ENCODE measurements at places on chromosomes 5 and 9.

DNA sequence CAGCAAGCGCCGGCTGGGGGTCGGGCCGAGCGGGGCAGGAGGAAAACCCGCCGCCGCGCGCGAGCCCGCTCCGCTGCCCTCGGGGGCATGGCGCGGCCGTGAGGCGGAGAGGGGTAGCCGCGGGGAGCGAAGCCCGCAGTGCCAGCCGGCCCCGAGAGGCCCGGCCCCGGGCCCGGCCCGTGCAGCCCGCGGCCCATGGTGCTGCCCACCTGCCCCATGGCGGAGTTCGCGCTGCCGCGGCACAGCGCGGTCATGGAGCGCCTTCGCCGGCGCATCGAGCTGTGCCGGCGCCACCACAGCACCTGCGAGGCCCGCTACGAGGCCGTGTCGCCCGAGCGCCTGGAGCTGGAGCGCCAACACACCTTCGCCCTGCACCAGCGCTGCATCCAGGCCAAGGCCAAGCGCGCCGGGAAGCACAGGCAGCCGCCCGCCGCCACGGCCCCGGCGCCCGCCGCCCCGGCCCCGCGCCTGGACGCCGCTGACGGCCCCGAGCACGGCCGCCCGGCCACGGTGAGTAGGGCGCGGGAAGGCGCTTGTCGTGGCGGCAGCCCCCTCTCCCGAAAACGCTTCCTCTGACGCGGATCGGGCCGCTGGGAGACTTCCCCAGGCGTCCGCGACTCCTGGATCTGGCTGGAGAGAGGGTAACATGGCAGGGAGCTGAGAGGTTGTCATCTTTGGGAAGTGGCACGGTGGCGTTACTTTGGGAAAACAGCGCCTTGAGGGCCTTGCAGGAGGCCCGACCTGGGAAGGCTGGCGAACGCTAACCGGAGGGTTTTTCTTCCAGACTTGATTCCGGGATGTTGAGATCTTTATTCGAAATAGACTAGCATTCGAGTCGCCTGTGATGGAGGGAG is 523 bp downstream of the MAML1 start:
- peak; percentile 54 for DNase-seq

- DNase-seq = peak; percentile 62
Observed at GRCh38 chr9:131677444-131678180, 62.3 kb downstream of the RAPGEF1 start.

- no peak for DNase-seq
Observed at GRCh38 chr9:126854734-126855133, 5.7 kb upstream of the ZBTB34 start.

- DNase-seq = no peak
Observed at GRCh38 chr9:84694248-84694647, 24.7 kb downstream of the NTRK2 start.

- DNase-seq = no peak
Observed at GRCh38 chr9:136058084-136058483, 37.0 kb downstream of the NACC2 start.

GRCh38 chr5:14506140-14506538 is 75.5 kb upstream of the OTULINL start:
- no peak for DNase-seq

DNA sequence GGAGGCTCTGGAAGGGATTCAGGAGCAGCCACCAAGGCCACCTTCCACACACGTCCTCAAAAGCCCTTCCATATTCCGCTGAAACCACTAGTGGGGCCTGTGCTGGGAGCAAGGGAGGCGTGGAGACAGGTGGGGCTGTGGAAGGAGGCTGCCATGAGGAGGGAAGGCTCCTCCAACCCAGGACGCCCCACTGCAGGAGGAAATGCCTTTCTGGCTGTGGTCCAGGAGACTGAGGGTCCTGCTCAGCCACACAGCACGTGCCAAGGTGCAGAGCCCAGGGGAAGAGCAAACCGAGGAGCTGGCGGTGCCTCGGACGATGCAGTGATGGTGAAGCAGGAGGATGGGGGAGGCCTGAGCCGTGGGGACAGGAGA is 49.5 kb downstream of the ADAMTS2 start:
- no peak for DNase-seq

DNA sequence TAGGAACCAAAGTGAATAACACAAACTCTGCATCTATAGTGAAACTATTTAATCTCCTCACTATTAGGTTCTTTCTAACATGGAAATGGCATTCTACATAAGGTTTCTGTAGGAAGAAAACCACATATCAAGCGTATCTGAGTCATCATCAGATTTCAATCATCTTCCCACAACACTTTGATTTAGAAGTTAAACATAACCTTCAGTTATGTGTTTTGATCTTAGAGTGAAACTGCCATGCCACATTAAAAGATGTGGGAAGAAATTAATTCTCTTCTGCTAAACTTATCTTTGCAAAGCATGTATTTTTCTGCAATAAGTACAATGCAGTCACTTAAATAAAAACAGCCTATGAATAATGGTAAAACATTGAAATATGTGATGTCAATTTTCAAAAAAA is 55.0 kb downstream of the MEF2C start:
- DNase-seq = peak; percentile 6

DNA sequence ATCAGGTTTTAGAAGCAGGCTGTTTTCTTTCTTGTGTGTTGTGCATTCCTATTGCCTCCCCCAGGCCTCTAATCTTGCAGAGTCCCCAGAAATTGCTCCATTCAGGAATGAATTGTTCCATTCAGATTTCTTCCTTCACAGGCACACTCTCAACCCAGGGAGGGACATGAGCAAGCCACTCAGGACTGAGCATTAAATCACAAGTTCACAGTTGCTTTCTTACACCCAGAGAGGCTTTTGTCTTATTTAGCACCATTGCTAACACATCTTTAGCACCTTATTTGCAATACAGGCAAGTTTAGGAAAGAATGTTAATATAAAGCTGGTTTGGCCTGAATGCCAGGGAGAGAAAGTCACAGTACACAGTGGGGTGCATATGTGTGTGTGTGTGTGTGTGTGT is 221.4 kb downstream of the RAB3C start:
- DNase-seq = no peak

DNA sequence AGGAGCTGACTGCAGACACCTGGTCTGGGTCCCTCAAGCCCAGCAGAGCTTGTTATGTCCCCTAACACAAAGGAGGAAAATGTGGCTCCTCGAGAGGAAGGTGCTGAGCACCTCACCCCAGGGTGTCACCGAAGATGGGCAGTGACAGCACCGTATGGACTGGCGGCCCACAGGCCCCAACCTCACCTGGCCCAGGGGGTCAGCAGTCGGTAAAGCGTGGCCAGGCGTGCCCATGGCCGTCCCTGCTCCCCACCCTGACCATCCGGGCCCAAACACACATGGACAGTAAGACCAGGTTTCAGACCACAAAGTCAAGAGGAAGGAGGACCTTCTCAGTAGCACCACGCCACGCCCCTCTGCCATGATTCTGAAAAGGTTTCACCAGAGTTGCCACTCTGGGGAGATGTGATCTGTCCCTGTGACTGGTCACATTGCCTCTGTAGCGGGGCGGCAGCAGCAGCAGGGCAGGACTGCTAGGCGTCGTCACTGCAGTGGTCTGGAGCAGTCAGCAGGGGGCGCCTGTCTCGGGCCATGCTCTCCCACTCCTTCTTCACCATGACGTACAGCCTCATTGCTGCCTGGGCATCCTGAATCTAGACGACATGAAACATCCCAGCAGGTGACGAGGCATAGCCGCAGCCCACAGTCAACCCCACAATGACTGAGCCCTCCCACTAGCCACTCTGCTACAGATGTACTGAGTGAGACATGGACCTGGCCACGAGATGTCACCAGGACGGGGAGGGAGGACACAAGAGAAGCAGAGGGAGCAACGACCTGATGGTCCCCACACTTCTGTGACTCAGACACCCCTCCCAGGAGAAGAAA is 11.1 kb downstream of the REXO4 start:
- peak; percentile 77 for DNase-seq

DNA sequence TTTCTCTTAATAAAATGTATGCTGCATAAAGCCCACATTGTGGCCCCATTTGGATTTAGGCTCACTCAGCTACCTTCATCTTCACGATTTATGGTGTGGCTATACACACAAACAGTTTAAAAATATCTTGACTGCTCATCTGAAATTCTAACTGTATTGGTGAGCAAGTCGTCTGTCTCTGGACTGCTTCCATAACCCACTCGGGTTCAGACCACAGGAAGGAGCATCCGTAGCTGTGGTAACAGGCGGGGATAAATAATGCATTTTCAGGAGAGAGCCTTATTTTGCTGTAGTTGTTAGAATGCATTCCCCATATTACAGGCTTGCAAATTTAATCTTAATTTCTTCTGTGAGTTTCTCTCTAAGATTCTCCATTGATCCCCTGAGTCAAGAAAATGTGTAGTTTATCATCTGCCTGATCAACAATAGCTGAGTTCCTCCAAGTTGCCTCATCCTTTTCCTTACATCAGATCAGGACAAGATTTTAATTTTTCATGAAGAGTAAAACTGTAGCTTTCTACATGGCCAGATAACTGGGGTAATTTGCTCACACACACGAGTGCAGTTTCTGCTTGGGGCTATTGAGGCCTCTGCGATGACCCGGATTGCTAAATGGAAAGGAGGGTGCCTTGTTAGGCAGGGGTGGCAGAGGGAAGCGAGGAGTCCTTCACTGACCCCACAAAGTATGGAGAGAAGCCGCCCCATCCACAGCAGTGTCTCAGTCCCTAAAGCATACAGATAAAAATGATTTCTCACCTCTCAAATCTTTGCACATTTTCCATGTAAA is 133.9 kb downstream of the FSTL4 start:
- no peak for DNase-seq

- DNase-seq = no peak
Observed at GRCh38 chr9:133658442-133659431, 22.6 kb downstream of the DBH start.

DNA sequence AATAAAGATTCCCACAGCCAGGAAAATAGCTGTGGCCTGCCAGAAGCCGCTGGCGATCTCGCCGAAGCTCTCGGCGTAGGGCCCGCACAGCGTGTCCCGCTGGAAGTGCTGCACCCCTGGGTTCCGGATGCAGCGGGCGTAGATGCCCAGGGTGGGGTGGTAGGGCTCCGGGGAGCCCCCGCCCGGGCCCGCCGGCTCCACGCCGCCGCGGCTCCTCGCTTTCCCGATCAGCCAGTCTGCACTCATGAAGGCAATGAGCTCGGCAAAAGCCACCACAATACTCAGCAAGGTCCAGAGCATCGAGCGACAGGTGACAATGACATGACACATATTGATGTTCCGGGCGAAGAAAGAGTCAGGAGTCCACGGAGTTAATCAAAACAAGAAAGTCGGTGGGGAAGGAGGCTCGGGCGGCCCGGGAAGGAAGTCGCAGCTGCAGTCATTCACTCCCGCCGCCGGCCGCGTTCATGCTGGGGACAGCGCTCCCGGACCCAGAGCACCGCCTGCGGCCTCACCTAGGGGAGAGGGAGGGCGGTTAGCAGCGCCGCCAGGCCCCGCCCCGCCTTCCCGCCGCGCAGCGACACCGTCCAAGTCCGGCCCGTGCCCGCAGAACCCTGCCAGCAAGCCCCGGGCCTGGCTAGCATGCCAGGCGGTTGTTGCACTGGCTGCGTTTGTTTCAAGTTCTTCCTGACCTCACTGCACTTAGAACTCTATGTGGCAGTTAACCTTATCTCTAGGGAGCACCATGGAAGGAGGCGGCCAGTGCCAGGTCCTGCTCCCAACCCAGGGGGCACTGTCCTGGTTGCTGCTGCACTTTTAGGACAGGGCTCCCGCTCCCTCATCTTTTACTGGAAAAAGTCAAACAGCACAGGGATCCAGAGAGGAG is 138.4 kb downstream of the LHFPL2 start:
- DNase-seq = peak; percentile 76

DNA sequence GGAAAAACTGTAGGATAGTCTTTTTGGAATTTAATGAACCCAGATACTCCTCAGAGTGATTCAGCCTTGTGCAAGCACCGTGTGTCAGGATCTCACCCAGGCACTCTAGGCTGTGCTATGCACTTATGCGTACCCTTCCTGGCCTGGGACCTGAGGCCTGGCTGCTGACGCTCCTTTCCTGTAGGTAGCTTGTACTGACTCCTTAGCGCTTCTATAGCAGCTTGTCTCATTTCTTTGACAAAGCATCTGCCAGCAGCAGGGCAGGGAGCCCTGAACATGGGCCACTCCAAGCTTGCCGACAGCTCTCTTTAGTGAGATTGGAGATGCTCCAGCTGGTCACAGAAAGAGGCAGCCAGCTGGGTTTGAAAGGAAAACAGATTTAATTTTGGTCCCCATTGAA is 147.3 kb downstream of the SGCD start:
- DNase-seq = no peak

- DNase-seq = no peak
Observed at GRCh38 chr5:138466125-138466899, 1.0 kb downstream of the EGR1 start.

DNA sequence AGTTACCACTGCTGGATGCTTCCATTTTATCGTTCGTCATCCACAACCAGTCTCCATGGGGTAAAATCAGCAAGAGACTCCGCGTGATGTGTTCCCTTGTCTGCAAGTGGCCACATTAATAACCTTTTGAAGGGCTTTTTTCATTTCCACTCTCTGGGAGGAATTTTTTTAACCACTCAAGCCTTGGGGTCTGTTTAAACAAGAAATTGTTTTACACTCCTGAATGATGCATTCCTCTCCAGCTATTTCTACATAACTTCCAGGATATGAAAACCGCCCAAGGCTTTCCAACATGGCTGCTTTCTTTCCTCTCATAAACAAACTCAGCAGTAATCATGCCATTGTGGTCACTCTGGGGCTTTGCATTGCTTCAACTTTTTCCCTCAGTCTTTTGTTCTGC is 217.2 kb upstream of the DAPK1 start:
- no peak for DNase-seq

DNA sequence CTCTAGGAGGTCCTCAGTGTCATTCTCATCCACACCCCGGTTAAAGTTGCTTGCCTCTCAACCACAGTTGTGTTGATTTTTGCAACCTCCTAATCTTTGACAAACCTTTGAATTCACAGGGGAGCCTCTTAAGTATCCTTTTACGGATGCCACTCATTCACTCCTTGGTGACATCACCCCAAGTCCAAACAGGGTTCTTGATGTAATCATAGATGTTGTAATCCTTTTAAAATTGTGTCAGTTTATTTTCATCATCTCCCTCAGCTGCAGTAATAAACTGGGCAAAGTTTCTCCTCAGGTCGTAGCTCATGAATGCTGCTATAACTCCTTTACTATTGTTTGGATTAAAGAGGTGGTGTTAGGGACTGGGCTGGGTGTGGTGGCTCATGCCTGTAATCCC is 637.2 kb upstream of the NUDT12 start:
- peak; percentile 11 for DNase-seq

DNA sequence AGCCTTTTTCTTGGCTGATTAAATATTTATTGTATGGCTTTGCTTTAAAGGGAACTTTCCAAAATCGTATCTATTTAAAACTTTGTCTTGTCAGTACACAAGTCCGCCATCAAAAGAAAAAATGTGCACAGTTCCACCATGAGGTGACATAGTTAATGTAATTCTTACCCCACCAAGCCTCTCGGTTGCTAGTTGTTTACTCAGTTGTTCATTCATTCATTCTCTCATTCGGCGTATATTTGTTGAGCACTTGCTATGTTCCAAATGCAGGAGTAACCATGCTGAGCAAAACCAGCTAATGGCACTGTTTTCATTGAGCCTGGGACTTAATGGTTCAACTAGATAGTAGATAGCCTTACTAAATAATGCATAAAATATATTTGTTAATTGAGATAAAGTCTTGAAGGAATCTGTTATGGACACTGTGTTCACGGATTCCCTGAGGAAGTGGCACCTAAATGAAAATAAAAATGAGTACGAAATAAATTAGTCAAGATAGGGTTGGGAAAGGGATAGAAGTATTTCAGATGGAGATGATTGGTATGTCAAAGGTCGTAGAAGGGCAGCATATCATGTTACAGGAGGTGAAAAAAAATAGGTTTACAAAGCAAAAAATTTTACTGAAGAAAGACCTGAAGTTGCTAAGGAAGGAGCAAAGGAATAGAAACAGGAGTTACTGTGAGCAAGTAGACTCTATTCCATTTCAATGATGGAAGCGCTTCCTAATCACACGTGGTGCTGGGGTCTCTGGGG is 1.5 kb downstream of the DCAF10 start:
- DNase-seq = no peak
